ENCODE measurements at places on chromosomes 12 and 14.

GRCh38 chr14:37138898-37139297 is 33.5 kb downstream of the SLC25A21 start:
- no peak for DNase-seq

GRCh38 chr12:2876431-2877046 is 435 bp downstream of the FOXM1 start:
- DNase-seq: peak; percentile 49

DNA sequence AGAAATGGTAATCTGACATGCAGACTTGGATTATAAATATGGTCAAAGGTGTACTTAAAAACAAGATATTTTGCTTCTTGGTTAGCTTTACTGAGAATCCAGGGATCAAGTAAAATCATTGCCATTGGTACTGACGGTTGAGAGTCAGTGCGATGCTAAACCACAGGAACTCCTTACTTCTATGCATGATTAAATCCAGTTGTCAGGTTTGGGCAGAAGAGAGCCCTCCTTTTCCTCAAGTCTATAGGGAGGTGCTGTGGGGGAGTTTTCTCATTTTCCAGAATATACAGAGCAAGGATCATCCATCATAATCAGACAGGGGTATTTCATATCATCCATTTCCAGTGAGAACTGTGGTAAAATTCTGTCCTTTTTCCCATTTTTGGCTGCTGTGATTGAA is 839.1 kb downstream of the NRXN3 start:
- DNase-seq: no peak

DNA sequence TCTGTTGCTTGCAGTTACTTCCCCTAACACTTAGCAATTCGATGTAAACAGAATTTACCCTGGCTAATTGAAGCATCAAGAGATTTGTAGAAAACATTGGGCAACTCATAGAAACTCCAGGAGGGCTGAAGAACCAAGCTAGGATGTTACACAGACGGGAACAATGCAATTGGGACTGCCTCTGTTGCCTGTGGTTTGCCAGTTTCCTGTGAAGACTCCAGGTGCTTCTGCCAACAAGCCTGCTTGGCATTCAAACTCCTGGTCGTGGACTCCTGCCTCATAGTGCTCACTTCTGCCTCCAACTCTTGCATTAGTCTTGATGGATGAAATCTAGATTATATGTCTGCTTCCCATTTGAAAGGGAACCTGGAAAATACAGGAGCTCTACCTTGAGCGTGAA is 246.0 kb downstream of the BMP4 start:
- DNase-seq: no peak

- DNase-seq: peak; percentile 61
Observed at GRCh38 chr12:11651785-11652184, 2.3 kb downstream of the ETV6 start.

Data from OCI-M1 (cell line).